ENCODE measurements at places on chromosomes 4 and X.

GRCh38 chr4:62006108-62006507, 806.0 kb downstream of the ADGRL3 start:
- no peak for DNase-seq

GRCh38 chr4:2127609-2128332, 68.6 kb downstream of the NAT8L start:
- DNase-seq, result no peak

DNA sequence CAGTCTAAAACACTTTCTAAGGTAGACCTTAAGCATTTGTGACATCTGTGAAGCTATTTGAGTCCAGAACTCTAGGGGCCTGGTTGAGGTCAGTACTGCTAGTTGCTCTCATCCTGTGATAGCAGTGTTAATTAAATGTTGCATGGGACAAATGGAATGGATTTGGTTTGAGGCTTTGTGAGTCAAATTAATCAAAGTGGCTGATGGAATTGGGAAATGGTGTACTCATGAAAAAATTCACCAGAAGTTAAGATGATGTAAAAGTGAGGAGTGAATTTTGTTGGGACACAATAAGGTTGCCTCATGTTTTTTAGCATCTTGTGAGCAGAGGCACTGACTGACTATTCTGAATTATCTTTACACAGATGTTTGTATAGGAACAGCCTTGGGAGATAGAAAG, 99.2 kb upstream of the ARSJ start:
- DNase-seq, result no peak

DNA sequence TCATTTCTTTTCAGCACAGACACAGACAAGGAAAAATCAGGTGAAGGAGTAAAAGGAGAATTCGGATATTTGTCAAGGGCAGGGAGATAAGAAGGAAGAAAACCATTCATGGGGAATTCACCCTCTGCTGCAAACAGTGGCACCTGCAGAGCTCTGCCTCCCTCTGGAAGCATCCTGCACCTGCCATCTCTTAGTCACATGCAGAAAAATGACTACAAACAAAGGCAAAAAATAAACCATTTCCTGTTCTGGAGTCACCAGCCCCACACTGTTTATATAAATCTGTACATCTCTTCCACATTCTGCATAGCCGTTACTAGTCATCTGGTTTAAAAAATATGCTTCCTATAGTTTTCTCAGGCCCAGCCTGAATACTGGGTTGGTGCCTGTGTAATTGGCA, 205.3 kb downstream of the ARAP2 start:
- no peak for DNase-seq

GRCh38 chr4:159160242-159160641, 57.4 kb downstream of the RAPGEF2 start:
- DNase-seq, result no peak

- no peak for DNase-seq
Observed at GRCh38 chr4:5398056-5398455, 310.3 kb downstream of the EVC2 start.

DNA sequence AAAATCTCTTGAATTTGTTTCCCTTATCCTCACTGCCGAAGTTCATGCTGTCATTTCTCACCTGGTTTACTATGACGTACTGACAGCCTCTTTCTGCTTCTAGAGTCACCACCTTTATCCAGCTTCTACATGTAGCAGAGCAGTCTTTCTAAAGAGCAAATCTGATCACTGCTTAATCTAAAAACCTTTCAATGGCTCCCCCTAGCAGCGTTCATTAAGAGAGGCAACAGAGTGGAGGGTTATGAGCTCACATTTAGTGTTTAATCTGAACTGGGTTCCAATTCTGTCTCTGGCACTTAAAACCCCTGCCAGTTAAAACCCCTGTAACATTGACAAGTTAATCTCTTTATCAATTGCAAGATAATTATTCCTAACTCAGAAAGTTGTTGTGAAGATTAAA, 4.4 kb downstream of the RBPJ start:
- DNase-seq, result peak; percentile 21

DNA sequence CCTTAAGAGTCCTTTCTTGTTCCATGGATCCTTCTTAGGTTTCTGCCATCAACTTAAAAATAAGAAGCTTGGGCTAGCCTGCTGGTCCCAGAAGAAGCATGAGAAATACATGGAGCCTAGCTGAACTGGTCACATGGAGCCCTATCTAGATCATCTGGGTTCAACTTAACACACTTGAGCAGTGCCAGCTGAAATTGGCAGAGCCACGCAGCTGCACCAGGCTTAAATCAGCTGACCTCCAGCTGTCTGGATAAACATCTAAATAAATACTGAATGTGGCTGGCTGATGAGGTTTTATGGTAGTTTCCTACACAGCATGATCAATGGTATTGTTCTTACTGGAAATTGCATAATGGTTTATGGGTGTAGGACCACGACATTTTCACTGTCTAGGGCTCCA, 598.4 kb upstream of the FAM241A start:
- DNase-seq, result no peak

DNA sequence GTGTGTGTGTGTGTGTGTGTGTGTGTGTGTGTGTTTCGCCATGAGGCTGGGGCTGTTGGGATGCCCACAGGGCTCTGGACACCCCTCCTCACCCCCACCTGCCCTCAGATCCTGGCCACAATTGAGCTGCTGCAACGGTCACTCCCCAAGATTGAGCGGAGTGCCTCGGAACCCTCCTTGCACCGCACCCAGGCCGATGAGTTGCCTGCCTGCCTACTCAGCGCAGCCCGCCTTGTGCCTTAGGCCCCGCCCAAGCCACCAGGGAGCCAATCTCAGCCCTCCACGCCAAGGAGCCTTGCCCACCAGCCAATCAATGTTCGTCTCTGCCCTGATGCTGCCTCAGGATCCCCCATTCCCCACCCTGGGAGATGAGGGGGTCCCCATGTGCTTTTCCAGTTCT, 10.2 kb downstream of the ARAF start:
- DNase-seq, result no peak

GRCh38 chr4:123699880-123700771, 303.5 kb downstream of the SPRY1 start:
- peak; percentile 2 for DNase-seq

DNA sequence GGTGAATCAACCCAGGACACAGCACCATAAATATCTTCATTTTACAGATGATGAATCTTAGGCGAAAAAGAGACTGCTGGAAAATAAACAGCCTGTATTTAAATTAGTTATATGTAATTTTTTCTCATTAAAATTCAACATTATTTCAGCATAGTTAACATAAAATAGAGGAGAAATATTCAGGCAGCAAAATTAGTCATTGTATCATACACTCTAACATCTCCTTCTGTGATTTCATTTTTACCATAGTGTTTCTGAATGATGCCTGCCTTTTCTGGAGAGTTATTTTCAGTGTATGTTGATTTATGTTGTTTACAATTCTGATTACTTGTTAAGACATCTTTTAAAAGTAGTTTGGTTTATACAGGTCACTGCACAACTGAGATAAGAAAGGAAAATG, 82.3 kb upstream of the KCNIP4 start:
- no peak for DNase-seq

- no peak for DNase-seq
Observed at GRCh38 chr4:146232131-146232722, 17.9 kb downstream of the REELD1 start.

- DNase-seq, result no peak
Observed at GRCh38 chr4:41399231-41399630, 138.7 kb upstream of the LIMCH1 start.

GRCh38 chr4:31929676-31930345, 1209.6 kb downstream of the PCDH7 start:
- DNase-seq, result no peak

GRCh38 chr4:13329963-13330362, 154.2 kb downstream of the RAB28 start:
- peak; percentile 31 for DNase-seq

GRCh38 chr4:180054291-180054690, 2188.9 kb upstream of the TENM3 start:
- DNase-seq, result no peak
